ENCODE measurements at places on chromosomes 3 and 15.

DNA sequence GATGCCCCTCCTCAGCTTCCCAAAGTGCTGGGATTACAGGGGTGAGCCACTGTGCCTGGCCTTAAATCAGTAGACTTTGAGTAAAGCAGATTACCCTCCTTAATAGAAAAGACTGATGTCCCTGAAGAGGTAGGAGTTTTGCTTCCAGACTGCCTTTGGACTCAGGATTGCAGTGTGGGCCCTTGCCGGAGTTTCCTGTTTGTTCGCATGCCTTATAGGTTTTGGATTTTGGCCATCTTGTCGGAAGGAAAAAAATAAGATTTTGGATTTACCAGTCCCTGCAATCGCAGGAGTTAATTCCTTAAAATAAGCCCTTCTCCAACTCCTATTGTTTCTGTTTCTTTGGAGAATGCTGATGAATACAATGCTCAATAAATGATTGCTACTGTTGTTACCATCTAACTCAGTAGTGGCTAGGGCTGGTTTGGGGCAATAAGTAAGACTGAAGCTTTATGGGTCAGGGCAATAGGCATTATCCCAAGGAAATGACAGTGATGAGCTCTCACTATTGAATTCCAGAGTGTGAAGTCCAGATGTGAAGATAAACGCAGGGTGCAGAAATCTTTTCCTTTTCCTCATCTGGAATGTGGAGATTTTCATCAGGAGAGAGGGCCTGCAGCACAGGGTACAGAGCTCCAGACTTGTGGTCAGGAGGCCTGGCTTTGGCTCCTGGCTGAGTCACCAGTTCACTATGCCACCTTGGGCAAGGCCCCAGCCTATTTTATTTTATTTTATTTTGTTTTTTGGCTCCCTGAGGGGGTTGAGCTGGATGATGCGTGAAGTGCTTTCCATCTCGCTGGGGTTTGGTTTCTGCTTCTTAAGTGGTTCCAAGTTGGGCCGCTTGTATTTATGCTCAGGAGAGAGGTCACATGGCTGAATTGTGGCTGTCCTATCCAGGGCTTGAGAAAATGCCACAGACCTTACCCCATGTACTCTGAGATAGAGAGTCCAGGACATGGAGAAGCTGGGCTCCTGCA lies 25.3 kb downstream of the FOXL2 start:
- DNase-seq: no peak

GRCh38 chr3:39752751-39753150 lies 56.7 kb upstream of the MYRIP start:
- no peak for DNase-seq

- no peak for DNase-seq
These were observed 1.4 kb downstream of the WNT7A start for GRCh38 chr3:13878281-13879101.

DNA sequence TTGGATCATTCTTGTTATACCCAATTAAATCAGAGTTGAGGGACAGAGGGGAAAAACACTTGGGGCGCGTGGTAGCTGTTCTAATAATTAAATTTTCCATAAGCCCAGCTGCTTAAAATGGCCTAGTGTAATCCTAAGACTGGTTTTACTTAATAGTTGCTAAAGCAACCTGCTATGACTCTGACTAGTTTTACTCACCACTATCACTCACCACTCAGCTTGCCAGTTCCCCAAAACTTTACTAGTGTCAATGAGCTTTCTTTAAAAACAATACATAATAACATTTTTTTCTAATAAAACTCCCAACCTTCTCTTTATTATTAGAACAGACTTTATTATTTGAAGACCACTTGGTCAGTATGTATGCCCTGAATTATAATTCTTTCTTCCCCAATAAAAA lies 49.6 kb downstream of the ECT2 start:
- no peak for DNase-seq

- DNase-seq: no peak
These were observed 149.0 kb downstream of the APBA2 start for GRCh38 chr15:29034593-29035335.

DNA sequence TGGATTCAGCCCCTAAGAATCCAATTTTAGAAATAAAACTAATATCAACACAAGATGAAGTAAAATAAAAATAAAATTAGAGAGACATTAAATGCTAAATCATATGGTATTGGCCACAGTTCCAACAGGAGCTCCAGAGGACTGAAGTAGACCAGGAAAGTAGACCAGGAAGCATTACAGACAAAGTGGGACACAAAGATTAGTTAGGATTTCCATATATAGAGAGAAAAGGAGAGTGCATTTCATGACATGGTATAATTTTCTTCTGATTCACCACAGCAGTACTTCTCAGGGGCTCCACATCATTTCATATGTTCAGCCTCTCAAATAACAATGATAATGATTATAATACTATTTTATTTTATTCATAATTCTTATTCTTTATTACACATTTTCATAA lies 18.3 kb downstream of the FGF7 start:
- no peak for DNase-seq

GRCh38 chr15:66864086-66864830 lies 162.2 kb downstream of the SMAD6 start:
- no peak for DNase-seq

DNA sequence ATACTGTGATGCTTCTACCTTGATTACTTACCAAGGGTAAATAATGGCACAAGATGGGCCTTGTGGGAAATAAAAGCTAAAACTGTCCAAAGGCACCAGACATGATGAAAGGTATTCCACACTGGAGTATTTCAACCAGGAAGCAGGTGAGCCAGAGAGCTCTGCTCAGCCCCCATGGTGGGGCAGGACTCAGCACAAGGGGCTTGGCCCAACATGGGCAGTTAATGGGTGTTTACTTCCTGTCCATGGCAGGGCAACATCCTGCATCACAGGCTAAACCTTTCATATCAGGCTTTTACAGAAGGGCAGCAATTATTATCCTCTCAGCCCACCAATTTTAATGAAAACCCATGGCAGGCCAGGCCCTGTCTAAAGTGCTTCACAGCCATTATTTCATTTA lies 38.2 kb downstream of the MAGI1 start:
- DNase-seq: no peak

DNA sequence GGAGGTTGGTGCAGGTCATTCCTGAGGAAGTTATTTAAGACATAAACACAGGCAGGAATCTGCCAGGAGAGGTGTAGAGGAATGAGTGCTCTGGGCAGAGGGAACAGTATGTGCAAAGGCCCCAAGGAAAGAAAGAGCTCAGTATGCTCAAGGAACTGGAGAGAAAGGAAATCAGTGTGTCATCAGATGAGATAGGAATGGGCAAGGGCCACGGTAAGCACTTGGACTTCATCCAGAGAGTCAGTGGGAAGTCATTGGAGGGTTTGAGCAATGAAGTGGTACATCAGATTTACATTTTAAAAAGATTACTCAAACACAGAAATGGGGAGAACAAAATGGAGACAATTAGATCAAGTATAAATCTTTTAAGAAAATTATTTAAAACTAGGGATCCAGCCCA lies 272.2 kb downstream of the ADAMTSL3 start:
- no peak for DNase-seq

DNA sequence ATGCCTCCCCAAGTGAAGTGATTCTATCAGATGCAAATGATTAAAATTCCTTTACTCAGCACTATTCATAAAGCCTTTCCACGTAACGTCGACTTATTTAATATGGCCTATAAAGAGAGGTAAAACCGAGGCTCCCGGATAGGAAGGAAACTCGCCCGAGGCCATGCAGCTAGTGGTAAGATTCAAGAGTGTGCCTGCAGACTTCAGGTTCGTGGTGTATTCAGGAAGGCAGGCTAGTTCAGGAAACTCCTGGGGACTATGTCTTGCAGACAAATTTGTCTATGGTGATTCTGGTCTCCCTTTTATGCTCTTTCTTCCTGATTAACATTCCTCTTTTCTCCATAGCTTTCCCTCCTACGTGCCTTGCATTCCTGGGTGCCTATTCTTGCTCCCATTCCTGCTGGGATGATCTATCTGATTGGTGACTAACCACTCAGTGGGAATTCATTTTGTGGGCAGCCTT lies 150.7 kb downstream of the SST start:
- DNase-seq: no peak

Data from activated T-helper 1 cell treated with Interleukin-2 at 50 U/mL for 16 hours (primary cell).